ENCODE measurements at places on chromosomes 3 and 15.
A peak's percentile ranks its signal among the peaks of the same experiment; 100 is the strongest.

- DNase-seq, result no peak
Measured at GRCh38 chr3:148866261-148866660, 1.2 kb downstream of the CPA3 start.

GRCh38 chr15:60340207-60340921 is 57.4 kb downstream of the ANXA2 start:
- DNase-seq, result no peak

GRCh38 chr3:50743643-50744042 is 68.9 kb downstream of the DOCK3 start:
- DNase-seq, result no peak

- DNase-seq, result peak; percentile 39
Measured at GRCh38 chr15:38398134-38398533, 55.8 kb upstream of the FAM98B start.

- peak; percentile 26 for DNase-seq
Measured at GRCh38 chr3:150216041-150216811, 191.9 kb upstream of the TSC22D2 start.

DNA sequence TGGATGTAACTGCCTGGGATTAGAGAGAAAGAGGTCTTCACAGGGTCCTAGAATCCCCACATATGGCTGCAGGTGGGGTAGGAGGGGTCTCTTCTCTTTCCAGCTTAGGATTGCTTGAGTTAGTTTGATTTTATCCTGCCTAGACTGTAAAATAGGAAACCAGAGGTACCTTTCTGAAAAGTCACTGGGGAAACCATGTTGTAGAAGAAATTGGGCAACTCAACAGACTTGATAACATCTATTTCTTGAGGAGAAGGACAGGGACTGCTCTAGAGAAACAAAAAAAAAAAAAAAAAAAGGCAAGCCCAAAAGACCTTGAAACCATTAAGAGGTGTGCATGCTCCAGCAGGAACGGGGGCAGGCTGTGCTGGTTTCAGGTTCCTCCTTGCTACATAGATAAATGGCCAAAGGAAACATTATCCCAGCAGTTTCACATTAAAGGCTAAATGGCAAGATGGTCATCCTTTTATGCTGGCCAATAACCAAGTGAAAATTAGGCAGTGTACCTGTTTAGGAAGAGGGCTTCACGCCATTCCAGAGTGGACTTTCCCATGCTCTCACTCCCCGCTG is 116.1 kb downstream of the ALDH1A2 start:
- no peak for DNase-seq

- no peak for DNase-seq
Measured at GRCh38 chr3:123096731-123097130, 29.9 kb downstream of the PDIA5 start.

- no peak for DNase-seq
Measured at GRCh38 chr3:32556332-32556731, 14.3 kb downstream of the DYNC1LI1 start.

All from amniotic stem cell (primary cell).